Transverse colon (tissue), 4 donors: ENCODE measurements at places on chromosomes 16 and 17. TPM values are rescaled to one million over a fixed set of nuclear protein-coding genes. Genes with fewer than 3 reads are reported as not detected.

The CCT6B gene
- total RNA-seq: 1.9 TPM

The GGT6 gene
- 214 TPM for total RNA-seq

The ZG16B gene
- not detected for total RNA-seq

The PMFBP1 gene
- 4.8 TPM for total RNA-seq

The C1QTNF8 gene
- total RNA-seq: not detected

The VAT1L gene
- 1.3 TPM for total RNA-seq

The DNAAF8 gene
- 2.9 TPM for total RNA-seq

The ADCY7 gene
- 15.7 TPM for total RNA-seq

DNA sequence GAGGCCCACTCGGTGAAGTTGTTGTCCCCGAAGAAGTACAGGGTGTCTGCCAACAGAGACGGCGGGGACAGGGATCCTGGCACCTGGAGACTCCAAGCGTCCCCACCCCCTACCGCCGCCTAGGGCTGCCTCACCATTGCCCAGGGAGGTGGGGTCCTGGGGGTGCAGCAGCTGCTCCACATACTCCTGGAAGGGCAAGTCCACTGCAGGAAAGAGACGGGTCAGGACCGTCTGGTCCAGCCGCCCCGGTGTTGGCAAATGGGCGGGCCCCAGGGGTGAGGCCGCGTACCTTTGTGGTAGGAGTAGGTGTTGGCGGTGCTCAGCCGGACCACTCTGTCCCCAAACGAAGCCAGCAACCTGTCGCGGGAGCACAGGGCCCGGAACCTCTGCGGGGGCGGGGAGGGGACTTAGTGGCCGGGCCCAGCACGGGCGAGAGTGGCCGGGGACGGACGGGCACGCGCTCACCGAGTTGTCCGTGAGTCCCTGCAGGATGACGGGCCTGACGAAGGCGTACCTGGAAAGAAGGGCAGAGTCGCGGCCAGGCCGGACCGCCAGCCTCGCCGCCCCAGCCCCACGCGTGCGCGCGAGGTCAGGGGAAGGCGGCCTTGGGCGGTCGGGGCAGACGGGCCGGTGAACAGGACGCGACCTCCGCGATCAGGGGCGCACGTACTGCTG lies 601 bp downstream of the JMJD8 start:
- DNase-seq: no peak

DNA sequence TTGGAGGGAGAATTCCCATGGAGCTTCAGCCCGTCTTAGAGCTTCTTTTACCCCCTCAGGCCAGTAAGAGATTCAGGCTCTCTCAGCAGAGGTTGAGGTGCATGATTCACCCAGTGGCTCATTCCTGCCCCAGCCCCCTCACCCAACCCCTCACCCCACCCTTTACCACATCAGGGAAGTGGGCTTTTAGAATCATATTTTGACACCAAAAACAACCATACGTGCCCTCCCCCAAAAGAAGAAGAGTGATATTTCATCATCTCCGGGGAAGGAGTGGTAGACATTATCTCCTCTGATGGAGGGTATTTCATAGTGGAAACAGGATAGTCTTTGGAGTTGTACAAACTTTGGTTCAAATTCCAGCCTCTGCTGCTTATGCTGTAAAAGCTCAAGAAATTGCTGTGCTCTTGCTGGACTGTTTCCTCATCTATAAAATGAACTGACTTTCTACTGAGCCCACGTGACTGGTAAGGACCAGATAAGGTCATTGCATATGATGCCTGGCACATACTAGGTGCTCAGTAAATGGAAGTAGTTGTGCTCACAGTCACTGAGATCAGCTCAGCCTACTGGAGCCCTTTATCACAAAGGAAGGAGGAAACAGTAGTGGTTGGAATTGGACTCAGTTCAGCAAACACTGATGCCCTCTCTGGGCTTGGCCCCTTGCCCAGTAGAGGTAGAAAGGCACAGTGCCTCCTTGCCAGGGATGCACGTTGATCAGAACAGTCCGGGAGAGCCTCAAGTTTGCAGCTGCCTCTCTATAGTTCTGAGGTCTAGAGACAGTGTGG lies 18.3 kb upstream of the CCL5 start:
- DNase-seq: peak; percentile 40

DNA sequence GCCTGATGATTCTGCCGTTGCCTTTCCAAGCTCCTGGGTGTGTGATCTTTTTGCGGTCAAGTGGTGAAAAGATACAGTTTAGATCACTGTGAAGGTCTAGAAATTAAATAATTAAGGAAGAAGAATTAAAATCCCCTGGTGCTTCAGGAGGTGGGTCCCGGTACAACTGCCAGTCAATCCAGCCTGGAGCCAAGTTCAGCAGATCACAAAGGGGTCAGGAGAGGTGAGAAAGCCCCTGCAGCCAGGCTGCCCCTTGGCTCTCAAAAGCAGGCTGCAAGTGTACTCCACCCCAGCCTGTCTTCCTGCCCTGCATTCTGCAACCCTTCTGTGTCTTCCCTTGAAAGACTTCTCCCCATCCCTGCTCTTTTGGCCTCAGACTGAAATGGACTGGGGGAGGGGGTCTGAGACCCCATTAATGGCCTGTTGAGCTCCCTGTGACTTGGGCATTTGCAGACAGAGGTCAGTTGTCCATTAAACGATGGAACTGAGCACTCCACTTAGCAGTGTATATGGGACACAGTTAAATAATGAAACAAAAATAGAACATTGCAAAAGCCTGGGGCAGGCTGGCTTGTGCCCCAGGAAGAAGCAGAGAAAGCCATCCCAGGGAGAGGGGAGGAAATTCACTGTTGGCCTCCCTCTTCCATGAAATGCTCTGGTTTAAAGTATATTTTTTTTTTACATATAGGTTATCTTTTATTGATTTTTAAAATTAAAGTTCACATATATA lies 15.1 kb downstream of the CACNG5 start:
- no peak for DNase-seq

- no peak for DNase-seq
Observed at GRCh38 chr16:66548868-66549267, 1.1 kb downstream of the TK2 start.

GRCh38 chr17:77498091-77498741 lies 357.4 kb downstream of the SEC14L1 start:
- DNase-seq: peak; percentile 6

DNA sequence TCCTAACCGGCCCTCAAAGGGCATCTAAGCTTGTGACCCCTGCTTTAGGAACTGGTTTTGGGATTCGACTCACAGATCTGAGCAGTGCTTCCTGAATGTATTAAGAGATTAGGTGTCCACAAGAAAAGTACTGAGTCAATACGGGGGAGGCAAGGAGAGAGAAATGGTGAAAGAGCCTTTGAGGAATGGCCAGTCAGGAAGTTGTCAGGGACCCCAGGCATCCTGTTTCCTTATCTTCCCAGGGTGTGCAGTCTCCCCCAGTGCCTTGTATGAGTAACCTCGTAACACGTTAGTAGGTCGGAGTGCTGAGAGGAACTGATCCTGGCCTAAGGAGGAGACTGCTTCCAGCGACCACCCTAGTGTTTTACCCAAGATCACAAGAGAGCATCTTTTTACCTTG lies 16.4 kb upstream of the TMED6 start:
- no peak for DNase-seq

- no peak for DNase-seq
Observed at GRCh38 chr17:83160443-83161297, 81.3 kb downstream of the METRNL start.

GRCh38 chr17:27834571-27834970 lies 34.2 kb upstream of the NOS2 start:
- no peak for DNase-seq

- no peak for DNase-seq
Observed at GRCh38 chr17:32277284-32277683, 11.7 kb downstream of the RHBDL3 start.

DNA sequence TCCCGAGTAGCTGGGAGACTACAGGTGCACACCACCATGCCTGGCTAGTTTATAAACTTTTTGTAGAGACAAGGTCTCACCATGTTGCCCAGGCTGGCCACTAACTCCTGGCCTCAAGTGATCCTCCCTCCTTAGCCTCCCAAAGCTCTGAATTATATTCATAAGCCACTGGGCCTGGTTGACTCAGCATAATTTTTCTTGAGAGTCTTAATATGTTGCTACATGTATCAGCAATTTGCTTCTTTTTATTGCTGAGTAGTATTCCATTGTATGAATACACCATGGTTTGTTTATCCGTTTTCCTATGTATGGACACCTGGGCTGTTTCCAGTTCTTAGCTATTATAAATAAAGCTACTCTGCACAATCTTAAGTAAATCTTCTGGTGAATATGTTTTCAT lies 42.4 kb upstream of the NSRP1 start:
- DNase-seq: no peak

DNA sequence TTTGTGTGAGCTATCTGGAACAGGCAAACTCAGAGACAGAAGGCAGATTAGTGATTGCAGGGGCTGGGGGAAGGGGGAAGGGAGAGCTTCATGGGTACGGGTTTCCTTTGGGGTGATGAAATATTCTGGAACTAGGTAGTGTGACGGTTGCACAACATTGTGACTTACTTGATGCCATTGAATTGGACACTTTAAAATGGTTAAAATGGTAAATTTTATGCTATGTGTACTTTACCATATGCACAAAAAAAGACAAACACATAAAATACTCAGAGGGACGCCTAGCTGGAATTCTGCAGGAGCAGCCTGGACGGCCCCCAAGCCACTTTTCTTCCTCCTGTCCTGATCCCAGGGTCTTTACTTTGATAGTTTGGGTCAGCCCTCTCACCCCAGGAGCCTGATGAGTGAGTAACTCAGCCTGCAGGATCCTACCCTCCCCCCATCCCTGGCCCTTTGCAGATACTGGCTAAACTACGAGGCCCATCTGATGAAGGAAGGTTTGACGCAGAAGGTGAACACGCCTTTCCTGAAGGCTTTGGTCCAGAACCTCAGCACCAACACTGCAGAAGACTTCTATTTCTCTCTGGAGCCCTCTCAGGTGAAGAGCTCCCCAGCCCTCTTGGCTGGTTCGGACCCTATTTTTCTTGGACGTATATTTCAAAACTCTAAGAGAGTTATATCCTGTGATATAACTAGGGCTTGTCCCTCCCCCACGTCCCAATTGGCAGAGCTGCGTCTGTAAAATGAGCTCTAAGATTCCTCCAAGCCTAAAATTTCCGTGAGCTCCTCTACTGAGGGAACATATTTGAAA lies 7.8 kb downstream of the ADGRG3 start:
- no peak for DNase-seq

GRCh38 chr16:27840311-27841060 lies 223.0 kb downstream of the GSG1L start:
- no peak for DNase-seq

DNA sequence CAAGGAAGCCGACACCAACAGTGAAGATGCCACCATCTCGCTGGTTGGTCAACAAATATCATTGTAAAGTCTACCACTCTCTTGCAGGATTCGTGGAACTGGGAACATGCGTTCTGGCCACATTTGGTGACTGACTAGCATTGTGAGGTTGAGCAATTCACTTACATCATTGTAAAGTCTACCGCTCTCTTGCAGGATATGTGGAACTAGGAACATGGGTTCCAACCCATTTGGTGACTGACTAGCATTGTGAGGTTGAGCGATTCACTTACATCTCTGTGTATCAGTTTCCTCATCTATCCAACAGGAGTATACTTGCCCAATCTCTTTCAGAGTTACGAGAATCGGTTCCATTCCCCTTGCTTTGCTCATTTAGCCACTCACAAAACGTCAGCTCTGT lies 42.6 kb upstream of the RPH3AL start:
- DNase-seq: no peak

GRCh38 chr17:60506312-60506711 lies 19.7 kb downstream of the APPBP2 start:
- no peak for DNase-seq

GRCh38 chr17:63696381-63696961 lies 3.5 kb downstream of the LIMD2 start:
- DNase-seq: peak; percentile 28

GRCh38 chr16:81521141-81521626 lies 76.6 kb downstream of the CMIP start:
- peak; percentile 63 for DNase-seq

DNA sequence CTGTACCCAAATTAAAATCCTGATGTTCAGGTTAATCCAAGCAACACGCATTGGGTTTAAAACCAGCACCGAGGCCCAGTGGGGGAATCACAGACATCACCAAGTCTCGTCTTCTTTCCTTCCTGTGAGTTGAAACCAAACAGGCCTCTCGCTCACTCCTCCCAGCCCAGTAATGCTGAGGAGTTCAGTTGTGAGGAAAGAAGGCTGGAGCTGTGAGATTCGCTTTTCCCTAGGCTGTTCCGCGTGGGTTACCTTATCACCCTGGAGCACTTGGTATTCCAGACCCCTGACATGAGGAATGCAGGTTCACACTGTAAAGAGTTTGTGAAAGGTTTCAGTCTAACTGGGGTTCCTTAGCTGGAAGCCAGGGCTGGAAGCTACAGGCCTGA lies 20.8 kb downstream of the CIBAR2 start:
- DNase-seq: no peak

DNA sequence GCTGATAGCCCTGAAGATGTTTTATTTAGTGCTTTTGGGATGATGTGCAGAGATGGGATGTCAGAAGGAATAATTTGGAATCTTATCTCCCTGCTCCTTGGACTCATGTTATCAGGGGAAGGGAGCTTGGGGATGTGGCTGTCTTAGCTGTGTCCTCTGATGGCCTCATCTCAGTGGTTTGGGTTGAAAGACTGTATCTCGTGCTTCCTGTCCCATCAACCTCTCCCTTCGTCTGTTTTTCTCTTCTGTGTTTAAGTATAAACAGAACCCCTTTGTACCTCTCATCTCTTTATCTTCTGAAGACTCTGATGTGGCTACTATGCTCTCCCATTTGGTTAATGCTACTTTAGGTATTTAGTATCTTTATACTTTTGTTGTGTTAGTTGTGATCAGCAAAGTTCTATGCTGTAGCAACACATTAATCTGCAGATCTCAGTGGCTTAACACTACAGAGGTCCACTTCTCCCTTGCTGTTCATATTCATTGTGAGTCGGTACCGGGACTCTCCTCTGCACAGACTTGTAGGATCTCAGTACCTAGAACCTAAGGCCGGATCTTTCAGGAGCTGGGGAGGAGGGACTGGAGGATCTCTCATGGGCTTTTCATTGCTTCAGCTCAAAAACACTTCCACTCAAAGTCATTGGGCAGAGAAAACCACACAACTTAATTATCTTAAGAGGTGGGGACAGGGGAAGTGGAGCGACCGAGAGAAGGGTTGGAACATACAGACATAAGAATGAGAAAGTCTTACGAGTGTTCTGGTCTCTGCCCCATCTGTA lies 28.8 kb downstream of the PRKCA start:
- no peak for DNase-seq
